ENCODE measurements at places on chromosomes 7 and 10. TPM values are rescaled to one million over a fixed set of nuclear protein-coding genes. Genes with fewer than 3 reads are reported as not detected.

VSTM4 gene
- 0.08 TPM for total RNA-seq

MAP3K8 gene
- total RNA-seq = 20.8 TPM

NRAP gene
- not detected for total RNA-seq

PHYHIPL gene
- not detected for total RNA-seq

GIMAP1 gene
- 2.7 TPM for total RNA-seq

EN2 gene
- total RNA-seq = not detected

C7orf33 gene
- not detected for total RNA-seq

SLC26A5 gene
- total RNA-seq = not detected

TLL2 gene
- total RNA-seq = not detected

CPA5 gene
- total RNA-seq = 1.0 TPM

FRAT1 gene
- total RNA-seq = 3.2 TPM

DMBT1 gene
- 0.05 TPM for total RNA-seq

ELFN1 gene
- 0.13 TPM for total RNA-seq

IDI2 gene
- not detected for total RNA-seq

AVL9 gene
- total RNA-seq = 52.7 TPM

TSPAN13 gene
- total RNA-seq = 4.7 TPM

ZNF248 gene
- 3.6 TPM for total RNA-seq

SLC29A4 gene
- total RNA-seq = 0.24 TPM

PIP gene
- not detected for total RNA-seq

TLX1 gene
- total RNA-seq = not detected

OIT3 gene
- not detected for total RNA-seq

GNAT3 gene
- total RNA-seq = not detected

UCMA gene
- total RNA-seq = not detected

FAM25C gene
- total RNA-seq = not detected

RTKN2 gene
- 4.0 TPM for total RNA-seq

EIF3B gene
- total RNA-seq = 448 TPM

PAX4 gene
- not detected for total RNA-seq

CRYGN gene
- not detected for total RNA-seq

MSANTD7 gene
- 33.0 TPM for total RNA-seq

TAC1 gene
- 1.3 TPM for total RNA-seq

JAKMIP3 gene
- total RNA-seq = 0.08 TPM

PTPRZ1 gene
- total RNA-seq = not detected

SPDYE8 gene
- total RNA-seq = not detected

SCART1 gene
- total RNA-seq = 1.8 TPM

HUS1 gene
- 54.8 TPM for total RNA-seq

STOX1 gene
- 0.94 TPM for total RNA-seq

CYP3A7 gene
- not detected for total RNA-seq

STEAP4 gene
- 0.05 TPM for total RNA-seq

LIPF gene
- not detected for total RNA-seq

CPEB3 gene
- total RNA-seq = 0.68 TPM

CYP2C8 gene
- 0.51 TPM for total RNA-seq

GJD4 gene
- not detected for total RNA-seq

GDF2 gene
- not detected for total RNA-seq

ASB13 gene
- total RNA-seq = 15.3 TPM

ERVW-1 gene
- total RNA-seq = not detected

AOC1 gene
- total RNA-seq = 0.10 TPM

CALCR gene
- not detected for total RNA-seq

TFPI2 gene
- total RNA-seq = 1.3 TPM

CFAP69 gene
- 0.20 TPM for total RNA-seq

GRM3 gene
- not detected for total RNA-seq

HPSE2 gene
- not detected for total RNA-seq

CCDC6 gene
- total RNA-seq = 40.0 TPM
